ENCODE measurements at places on chromosomes 4 and X.

GRCh38 chr4:8386731-8387130 lies 53.8 kb downstream of the ACOX3 start:
- H3K4me1 ChIP-seq = no peaks in the 10 kb centered on the region
- no peaks in the 10 kb centered on the region for H3K36me3 ChIP-seq
- DNase-seq = no peak
- no peak overlapping the region for H3K4me3 ChIP-seq

DNA sequence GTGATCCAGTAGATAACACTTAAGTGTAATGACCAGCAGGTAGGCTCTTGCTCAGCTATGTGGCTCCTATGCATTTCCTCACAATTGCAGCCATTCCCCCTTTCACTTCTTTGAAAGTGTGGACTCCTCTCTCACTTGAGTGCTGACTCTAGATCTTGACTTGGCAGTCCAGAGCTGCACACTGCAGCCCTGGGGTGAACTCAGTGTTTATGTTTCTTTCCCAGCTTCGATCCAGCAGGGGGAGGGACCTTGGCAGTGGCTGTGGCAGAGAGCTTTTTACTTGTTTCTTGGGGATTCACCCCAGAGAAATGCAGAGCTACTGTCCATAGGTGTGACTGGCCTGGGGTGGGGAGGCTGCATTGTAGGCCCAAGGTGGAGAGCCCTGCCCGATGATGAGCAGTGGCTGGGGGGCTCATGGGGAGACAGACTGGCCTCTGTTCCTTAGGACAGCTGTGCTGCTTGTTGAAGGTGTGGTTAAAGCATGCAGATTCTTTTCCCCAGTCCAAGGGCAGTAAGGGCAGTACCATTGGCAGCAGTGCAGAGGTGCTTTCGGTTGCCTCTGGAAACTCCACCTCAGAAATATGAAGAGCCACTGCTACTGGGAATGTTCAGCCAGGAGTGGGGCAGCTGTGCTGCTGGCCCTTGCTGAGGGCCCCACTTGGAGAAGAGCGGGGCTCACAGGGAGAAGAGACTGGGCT lies 134.7 kb downstream of the SH3BGRL start:
- H3K4me1 ChIP-seq = no peaks in the 10 kb centered on the region
- no peak overlapping the region for H3K27ac ChIP-seq
- H3K4me3 ChIP-seq = no peak overlapping the region
- DNase-seq = no peak
- no peaks in the 10 kb centered on the region for H3K36me3 ChIP-seq
- no peaks in the 10 kb centered on the region for H3K27me3 ChIP-seq

DNA sequence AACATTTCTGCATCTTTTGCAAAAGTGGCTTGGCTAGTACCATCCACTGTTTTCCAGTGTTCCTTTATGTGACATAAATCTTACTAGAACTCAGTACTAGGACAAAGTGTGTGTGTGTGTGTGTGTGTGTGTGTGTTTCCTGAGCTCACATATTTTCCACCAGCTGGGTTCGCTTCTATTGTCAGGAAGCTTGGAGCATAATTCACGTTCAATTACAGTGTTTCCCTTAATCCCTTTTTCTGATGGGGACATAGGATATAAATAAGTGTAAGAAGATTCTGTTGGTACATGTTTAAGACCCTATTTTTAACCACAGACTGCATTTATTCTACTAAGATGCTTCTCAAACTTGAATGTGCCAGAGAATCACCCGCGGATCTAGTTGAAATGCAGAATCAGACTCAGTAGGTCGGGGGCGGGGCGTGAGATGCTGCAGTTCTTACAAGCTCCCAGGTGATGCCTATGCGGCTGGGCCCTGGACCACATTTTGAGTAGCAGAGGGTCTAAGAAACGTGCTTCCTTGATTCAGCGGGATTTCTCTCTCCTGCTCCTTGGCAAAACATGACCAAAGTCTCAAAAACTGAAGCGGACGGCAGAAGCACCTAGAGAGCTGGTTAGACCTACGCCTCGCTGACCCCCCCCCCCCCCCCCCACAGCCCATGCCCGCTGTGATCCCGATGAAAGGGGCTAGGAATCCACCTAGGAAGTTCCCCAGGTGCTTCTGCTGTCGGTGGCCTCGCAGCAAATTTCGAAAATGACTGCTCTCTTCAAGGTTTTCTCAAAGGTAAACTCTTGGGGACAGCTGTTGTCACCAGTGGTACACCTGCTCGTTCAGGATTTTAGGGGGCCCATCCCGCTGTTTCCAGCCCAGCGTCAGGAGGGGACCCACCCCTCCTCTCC lies 797 bp downstream of the CD99L2 start:
- peak overlapping the region; percentile 82 for H3K27ac ChIP-seq
- H3K27me3 ChIP-seq = no peaks in the 10 kb centered on the region
- H3K4me1 ChIP-seq = no peaks in the 10 kb centered on the region
- H3K36me3 ChIP-seq = no peaks in the 10 kb centered on the region
- peak; percentile 29 for DNase-seq

- peaks cover 13% of the 10 kb centered on the region for H3K4me1 ChIP-seq
- no peak overlapping the region for H3K4me3 ChIP-seq
- H3K36me3 ChIP-seq = no peaks in the 10 kb centered on the region
- DNase-seq = peak; percentile 17
These were observed 18.4 kb downstream of the ZNF827 start for GRCh38 chr4:145920205-145920604.

- H3K4me3 ChIP-seq = no peak overlapping the region
- H3K36me3 ChIP-seq = no peaks in the 10 kb centered on the region
- no peak overlapping the region for H3K27ac ChIP-seq
- H3K4me1 ChIP-seq = no peaks in the 10 kb centered on the region
These were observed 157.3 kb upstream of the TET2 start for GRCh38 chr4:104989371-104989770.

DNA sequence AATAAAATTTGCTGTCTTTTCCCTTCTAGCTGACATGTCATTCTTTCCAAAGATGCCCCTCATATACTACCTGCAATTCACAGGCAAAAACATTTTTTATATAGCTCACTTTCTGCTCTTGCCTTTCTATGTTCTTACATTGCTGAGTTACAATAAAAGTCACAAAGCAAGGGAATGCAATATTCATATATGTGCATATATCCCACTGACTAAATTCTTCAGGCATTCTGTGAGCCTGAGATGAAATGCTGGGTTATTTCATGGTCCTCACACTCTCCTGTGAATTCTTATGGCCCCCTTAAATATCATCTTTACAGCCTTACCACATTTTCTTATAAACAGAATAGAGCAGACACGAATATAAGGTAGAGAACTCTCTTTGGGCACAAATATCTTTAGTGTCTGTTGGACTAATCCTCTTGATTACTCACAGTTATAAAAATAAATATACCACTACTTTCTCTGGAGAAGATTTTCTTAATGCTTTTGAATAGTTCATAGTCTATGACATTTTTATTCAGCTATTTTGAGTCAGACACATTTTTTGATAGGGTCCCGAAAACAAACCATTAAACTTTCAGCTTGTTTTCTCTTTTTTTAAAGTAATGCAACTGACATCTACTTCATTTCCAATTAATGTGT lies 84.1 kb upstream of the H2AZ1 start:
- H3K27ac ChIP-seq = no peak overlapping the region
- DNase-seq = no peak
- H3K27me3 ChIP-seq = no peaks in the 10 kb centered on the region
